AG10803 (cell line): ENCODE measurements at places on chromosomes 1 and 21.

DNA sequence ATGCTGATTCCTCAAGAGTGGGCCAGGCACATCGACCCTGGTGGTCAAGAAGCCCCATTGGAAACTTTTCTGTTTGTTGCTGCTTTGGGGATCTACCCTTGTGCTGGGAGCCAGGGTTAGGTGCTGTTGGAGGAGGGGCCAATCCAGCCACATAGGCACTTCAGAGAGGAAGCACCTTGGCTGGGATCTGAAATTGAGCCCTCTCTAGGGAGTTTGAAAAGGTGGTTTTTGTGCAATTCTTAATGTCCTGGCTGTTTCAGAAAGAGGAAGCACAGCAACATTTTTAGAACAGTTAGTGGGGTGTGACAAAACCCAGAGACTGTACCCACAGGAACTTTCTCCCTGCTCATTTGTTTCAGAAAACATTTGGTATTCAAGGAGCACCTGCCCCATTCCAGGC is 17.2 kb upstream of the BEND5 start:
- DNase-seq = no peak

DNA sequence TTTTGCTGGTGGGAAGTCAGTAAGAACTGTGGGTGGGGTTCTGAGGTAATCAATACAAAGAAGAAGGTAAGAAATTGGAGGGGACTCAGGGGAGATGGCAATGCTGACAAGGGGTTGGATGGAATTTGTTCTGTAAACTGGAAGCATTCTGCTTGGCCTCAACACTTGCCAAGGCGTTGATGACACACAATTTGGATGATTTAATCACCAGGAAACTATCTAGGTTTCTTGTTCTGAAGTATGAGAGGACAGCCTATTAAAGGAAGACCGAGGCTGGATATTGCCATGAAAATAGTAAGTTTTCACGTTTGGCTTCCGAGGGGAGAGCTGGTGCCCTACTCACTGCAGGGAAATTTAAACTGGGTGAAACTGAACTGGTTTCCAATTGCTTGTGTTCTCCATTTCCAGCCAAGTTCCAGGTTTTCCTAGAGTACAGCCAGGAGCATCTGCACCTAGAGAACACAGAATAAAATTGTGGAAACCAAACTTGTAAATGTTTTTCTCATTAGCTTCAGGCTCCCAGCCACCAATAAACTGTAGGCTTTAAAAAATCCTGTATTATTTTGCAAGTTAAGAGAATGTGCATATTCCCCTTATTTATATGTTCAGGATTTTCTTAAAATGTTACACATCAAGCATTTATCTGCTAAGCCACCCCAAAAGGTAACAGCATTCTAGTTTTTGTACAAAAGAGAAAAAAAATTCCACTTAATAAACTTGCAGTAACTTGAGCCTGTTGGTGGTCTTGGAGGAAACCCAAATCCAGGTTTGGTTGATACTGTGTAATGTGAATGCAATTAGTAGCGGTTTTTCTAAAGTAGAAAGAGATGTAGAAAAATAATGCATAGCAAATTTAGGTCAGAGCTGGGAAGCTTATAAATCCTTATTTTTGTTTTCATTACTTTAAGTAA is 53.8 kb downstream of the ROR1 start:
- DNase-seq = peak; percentile 76

- DNase-seq = peak; percentile 48
Measured at GRCh38 chr1:206700445-206701036, 15.8 kb downstream of the MAPKAPK2 start.

GRCh38 chr1:167221738-167222610 is 1.3 kb downstream of the POU2F1 start:
- peak; percentile 68 for DNase-seq

DNA sequence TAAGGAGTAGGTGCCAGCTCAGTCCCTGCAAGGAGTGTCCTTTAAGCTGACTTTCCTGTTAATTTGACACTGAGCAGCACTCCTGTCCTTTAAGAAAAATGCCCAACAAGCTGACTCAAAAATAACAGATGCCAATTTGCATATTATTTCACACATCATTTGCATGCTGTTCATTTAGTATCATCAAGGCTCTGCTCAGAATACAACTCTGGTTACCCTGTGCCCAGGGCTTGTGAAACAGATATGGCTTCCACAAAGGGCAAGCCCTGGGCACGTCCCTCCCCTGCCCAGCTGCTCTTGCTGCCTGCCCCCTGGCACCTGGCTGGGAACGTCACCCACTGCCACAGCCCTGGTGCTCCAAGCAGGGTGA is 10.3 kb downstream of the KCNN3 start:
- DNase-seq = no peak

GRCh38 chr1:217528271-217528670 is 102.6 kb downstream of the GPATCH2 start:
- DNase-seq = peak; percentile 36

DNA sequence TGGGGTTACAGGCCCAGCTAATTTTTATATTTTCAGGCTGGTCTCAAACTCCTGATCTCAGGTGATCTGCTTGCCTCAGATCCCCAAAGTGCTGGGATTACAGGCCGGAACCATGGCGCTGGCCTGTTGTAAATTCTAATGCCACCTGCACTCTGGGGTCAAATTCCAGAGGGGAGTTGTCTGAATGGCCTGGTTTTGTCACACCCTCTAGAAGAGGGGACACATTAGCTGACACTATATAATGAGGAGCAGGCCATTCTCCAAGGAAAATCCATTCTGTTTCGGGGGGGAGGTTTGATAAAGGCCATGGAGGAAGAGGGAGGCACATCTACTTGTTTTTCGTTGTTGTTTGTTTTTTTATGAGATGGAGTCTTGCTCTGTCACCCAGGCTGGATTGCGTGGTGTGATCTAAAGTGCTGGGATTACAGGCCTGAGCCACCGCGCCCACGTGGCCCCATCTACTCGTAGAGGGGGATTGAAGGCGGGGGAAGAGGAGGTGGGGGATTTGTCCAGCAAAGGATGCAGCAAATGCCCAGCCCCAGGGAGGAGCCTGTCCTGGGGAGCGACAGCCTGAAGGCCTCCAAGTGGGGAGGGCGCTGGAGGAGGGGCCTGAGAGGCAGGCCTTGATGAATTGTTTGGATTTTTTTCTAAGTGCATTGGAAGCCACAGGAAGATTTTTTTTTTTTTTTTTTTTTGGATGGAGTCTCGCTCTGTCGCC is 78.4 kb upstream of the SLC45A1 start:
- DNase-seq = no peak

DNA sequence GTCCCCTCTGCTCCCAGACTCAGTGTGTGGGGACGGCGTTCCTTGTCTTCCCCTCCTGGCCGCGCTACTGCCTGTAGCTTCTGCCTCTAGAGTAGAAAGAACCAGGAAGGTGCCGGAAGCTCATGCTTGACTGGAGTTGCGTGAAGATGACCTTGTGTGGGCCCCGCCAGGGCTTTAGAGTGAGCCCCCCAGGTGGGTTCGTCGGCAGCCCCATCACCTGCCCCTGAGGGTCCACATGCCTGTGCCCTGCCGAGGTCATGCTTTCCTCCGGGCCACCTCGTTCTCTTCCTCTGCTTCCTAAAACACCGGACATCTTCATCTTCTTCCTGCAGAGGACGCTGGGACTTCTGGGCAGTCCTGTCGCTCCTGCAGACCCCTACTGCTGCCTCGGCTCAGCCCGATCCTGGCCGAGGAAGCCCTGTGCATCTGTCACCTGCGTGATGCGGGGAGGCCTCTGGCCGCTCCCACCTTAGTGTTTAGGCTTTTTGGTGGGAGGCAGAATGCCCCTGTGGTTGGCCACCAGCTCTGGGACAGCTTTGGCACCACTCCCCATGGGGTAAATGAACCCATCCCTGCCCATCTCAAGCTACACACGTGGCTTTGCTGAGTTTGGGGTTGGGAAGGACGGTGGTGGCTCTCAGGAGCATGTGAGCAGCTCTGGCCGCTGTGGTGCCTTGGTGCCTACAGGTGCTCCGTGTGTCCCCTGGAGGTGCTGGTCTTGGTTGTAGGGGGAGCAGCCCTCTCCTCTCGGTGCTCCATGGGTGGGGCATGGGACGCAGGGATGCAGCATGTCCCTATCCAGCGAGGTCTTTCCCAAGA is 12.3 kb downstream of the OBSCN start:
- DNase-seq = no peak

- DNase-seq = no peak
Measured at GRCh38 chr1:162868972-162869371, 8.0 kb upstream of the CCDC190 start.

DNA sequence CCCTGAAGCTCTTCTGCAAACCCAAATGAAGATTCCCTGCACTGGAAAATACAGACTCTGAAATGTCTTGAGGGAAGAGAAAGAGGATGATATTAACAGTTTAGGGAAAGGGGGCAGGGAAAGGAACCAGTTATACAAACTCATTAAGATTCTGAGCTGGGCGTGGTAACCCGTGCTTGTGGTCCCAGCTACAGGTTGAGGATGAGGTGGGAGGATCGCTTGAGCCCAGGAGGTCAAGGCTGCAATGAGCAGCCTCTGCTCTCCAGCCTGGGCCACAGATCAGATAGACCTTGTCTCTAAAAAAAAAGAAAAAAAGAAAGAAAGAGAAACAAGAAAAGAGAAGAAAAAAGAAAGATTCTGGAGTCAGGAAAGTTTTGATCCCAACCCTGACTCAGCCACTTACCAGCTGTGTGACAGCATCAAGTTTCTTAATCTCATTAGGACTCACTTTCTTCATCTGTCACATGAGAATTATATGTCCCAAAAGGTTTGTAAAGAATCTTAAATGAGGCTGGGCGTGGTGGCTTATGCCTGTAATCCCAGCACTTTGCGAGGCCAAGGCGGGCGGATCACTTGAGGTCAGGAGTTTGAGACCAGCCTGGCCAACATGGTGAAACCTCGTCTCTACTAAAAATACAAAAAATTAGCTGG is 53.9 kb downstream of the OPTC start:
- DNase-seq = peak; percentile 39

GRCh38 chr1:37468037-37468436 is 6.3 kb upstream of the ZC3H12A start:
- DNase-seq = no peak

DNA sequence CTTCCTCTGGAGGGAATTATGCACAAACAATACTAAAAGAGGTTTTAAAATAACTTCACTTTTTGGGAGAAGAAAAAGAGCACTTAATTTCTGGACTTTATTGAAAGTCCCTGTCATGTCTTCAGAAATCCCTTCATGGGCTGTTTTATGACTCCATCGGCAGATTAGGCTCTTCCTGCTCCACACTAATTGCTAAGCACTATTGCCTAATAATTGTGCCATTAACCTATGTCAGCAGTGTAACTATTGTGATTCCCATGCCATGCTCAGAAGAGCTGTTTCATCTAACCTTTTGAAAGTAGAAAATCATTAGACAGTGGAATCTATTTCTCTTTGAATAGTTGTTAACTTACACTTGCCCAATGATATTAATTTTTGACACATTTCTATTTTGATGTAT is 489.3 kb upstream of the RUNX1 start:
- DNase-seq = no peak

- DNase-seq = peak; percentile 27
Measured at GRCh38 chr1:214292322-214292721, 11.4 kb downstream of the SMYD2 start.

DNA sequence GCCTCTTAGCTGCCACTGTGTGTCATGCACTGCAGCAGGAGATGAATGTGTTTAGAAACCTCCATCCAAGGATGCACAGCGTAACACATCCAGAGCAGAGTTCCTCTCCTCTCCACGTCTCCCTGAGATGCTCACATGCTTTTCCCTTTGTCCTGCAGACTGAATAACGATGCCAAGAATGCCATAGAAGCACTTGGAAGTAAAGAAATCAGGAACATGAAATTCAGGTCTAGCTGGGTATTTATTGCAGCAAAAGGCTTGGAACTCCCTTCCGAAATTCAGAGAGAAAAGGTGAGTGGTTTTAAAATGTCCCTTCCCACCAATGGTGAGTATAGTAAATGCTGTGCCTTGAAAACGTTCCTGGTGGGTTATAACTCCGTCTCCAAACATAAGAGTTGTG is 13.4 kb upstream of the MX2 start:
- no peak for DNase-seq

- DNase-seq = no peak
Measured at GRCh38 chr21:41374867-41375533, 13.2 kb downstream of the MX2 start.

GRCh38 chr1:234768171-234768568 is 158.2 kb upstream of the IRF2BP2 start:
- no peak for DNase-seq

- no peak for DNase-seq
Measured at GRCh38 chr1:37752583-37753471, 12.1 kb downstream of the EPHA10 start.

GRCh38 chr1:227253065-227253464 is 65.2 kb downstream of the CDC42BPA start:
- no peak for DNase-seq

GRCh38 chr1:223726380-223727001 is 14.2 kb downstream of the CAPN2 start:
- peak; percentile 86 for DNase-seq

DNA sequence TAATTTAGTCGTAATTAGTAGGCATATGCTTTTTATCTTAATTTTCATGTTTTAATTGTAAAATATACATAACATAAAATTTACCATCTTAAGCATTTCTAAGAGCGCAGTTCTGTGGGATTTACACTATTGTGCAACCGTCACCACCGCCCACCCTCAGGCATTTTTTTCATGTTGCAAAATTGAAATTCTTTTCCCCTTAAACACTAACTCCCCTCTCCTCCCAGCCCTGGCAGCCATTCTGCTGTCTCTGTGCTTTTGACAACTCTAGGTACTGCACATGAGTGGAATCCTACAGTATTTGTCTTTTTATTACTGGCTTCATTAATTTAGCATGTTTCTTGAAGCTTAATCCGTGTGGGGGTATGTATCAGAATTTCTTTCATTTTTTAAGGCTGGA is 7.8 kb downstream of the PIK3CD start:
- peak; percentile 84 for DNase-seq

DNA sequence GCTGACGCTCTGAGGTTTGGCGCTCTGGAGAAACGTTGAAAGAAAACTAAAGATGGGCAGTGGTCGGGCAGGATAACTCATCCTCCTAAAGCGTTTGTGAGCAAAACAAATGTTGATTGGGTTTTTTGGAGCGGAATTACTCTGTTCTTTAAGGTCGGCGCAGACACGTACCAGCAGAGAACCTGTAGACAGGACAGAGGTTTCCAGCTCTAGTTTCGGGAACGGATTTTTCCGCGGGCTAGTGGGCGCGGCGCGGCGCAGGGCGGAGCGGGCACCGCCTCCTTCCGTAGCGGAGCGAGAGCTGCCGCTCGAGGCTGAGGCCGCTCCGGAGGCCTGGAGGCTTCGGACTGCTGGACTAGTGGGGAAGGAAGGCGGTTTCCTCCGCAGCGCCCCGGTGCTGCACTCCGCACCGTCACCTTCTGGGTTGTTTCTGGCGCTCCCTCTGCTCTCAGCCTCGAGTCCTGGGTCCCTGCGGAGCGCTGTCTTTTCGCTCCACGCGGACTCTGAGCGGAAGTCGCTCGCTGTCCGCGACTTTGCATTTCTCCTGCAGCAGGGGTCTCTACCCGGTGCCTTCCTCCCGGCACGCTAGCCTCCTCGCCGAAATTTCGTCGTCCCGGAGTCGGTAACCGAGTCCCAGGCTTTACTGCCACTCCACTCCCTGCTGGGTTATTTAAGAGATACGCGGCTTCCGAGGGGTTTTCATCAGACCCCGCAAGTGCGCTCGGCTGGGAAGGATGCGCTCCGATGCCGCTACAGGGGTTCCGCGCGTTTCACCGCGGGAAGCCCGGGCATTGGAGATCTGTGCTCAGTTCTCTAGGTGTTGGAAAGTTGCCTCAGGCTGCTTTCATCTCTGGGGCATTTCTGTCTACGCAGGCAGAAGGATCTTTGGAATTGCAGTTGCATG is 7.0 kb downstream of the FOXD2 start:
- no peak for DNase-seq
